Inflammatory macrophage treated with lipopolysaccharide for 4 hours (primary cell): ENCODE measurements at places on chromosomes 6 and 20.
A peak's percentile ranks its signal among the peaks of the same experiment; 100 is the strongest.

- DNase-seq, result no peak
Measured at GRCh38 chr20:40977218-40977617, 51.4 kb upstream of the TOP1 start.

DNA sequence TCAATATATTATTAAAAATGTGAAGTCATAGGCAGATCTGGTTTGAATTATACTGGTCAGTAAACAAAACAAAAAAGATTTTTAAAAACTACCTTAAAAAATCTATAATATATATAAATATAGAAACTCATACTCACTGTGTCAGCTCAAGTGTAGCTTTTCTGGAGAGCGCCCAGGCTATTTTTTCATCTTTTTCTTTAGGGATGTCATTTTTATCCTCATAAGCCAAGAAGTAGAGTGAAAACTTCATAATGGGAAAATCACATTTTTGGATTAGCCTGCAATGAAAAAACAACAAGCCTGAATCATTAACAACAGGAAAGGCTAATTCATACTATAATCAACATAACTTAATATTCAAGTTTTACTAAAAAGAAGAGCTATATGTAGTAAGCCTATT is 18.7 kb downstream of the GLO1 start:
- DNase-seq, result no peak

DNA sequence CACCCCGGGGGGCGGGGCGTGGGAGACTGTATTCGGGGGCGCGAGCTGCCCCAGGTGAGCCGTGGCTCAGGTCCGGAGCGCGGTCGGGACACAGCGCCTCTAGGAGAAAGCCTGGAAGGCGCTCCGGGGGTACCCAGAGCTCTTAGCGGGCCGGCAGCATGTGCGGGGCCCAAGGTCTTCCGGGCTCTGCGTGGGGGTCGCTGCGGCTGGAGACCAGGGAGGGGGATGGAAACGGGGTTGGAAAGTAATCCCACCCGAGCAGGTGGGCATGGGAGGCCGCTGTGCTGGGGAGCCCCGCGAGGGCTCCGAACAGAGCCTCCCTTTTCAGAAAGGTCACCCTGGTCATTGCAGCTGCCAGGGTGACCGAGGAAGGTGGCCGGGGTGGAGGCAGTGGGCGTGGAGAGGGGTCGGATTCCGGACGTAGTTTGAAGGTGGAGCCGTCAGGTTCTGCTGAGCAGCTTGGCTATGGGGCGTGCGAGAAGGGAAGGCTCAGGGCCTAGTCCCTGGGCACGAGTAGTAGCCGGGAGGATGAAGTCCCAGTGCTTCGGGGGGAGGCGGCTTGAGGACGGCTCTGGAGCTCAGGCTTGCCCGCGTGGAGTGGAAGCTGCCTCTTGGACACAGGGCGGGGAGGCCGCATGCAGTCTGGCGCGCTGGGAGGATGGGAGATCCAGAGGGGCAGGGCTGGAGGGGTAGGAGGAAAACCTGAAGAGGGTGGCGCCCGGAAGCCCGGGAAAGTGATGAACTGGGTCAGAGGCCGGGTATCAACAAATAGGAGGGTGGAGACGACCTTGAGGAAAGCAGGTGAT is at the start of gene SIRT5:
Gene SIRT5, plus strand, starts transcription at position 31 of the 806 bp plus-strand sequence. CDS start 9,510 bp downstream, outside the sequence.
- DNase-seq, result peak; percentile 67

GRCh38 chr6:114049367-114049966 is 78.5 kb upstream of the HDAC2 start:
- DNase-seq, result no peak

- DNase-seq, result no peak
Measured at GRCh38 chr6:316753-317038, 24.4 kb downstream of the DUSP22 start.

- DNase-seq, result no peak
Measured at GRCh38 chr6:138572167-138572875, 73.0 kb upstream of the NHSL1 start.
